ENCODE measurements at places on chromosomes 3 and 15.

- peak; percentile 37 for DNase-seq
Measured at GRCh38 chr3:51669241-51670052, 1.6 kb upstream of the TEX264 start.

DNA sequence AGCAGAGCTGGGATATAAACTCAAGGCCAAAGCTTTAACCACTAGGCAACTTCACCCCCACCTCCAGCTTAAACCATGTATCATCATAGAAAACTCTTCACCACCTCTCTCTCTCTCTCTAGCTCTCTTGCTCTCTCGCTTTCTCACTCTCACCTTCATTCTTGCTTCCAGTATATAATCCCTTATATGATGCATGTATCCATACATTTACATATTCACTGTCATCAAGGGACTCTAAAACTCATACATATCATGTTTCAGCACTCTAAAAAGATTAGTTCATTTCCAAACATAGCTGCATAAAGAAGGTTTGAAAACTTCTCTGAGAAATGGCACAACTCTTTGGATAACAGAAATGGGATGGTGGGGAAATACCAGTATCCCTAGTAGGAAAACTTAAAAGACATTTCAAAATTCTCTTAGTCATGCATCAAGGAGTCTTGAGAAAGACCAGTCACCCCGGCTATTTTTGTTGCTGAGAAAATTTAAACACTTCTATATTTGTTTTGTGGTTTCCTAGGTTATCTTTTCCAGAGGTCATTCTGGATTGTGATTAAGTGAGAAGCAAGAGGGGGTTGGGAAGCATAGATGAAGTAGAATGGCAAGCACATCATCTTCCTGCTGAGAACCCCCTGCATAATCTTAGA is 447.8 kb upstream of the THBS1 start:
- no peak for DNase-seq

- DNase-seq, result no peak
Measured at GRCh38 chr3:152203652-152204051, 65.1 kb upstream of the MBNL1 start.

DNA sequence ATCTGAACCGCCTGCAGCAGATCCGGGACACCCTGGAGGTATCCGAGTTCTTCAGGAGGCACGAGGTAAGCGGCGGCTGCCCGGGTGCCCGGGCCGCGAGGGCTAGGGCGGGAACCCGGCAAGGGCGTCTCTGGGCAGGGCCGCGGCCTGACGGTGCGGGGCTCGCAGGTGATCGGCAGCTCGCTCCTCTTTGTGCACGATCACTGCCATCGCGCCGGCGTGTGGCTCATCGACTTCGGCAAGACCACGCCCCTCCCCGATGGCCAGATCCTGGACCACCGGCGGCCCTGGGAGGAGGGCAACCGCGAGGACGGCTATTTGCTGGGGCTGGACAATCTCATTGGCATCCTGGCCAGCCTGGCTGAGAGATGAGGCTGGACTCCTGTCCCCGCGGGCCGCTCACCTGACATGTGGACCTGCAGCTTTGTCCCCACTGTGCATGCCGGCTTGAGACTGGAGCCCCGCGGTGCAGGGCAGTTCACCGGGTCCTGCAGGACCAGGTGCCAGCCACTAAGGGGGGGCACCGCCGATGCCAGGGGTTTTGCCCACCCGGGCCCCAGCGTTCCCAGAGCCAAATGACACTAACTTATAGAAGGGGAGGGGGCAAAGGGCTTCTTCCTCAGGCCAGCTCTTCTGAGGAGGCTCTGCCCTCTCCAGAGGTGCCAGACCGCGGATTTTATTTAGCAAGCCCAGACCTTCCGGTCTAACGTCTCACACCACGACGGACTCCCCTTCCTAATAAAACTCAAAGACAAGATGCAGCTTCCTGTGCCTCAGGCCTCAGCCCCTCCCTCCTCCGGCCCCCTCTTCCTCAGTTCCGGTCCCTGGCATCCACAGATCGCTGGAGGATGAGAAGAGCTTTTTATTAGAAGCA is 9.4 kb downstream of the ITPKA start:
- DNase-seq, result no peak

- no peak for DNase-seq
Measured at GRCh38 chr3:126126811-126127431, 43.0 kb upstream of the SLC41A3 start.

DNA sequence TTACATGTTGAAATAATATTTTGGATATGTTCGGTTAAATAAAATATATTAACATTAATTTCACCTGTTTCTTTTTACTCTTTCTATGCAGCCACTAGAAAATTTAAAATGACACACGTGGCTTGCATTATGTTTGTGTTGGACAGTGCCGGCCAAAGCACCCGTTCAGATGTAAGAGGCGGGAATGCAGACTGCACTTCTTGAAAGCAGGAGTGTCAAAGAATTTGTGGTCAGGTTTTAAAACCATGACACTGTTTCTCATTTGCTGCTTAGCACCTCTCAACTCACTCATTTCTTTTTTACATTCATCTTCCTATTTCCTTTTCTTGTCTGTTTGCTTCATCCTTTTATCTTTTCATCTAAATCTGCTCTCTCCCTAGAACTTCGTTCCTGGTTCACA is 35.3 kb upstream of the MINAR1 start:
- DNase-seq, result no peak

DNA sequence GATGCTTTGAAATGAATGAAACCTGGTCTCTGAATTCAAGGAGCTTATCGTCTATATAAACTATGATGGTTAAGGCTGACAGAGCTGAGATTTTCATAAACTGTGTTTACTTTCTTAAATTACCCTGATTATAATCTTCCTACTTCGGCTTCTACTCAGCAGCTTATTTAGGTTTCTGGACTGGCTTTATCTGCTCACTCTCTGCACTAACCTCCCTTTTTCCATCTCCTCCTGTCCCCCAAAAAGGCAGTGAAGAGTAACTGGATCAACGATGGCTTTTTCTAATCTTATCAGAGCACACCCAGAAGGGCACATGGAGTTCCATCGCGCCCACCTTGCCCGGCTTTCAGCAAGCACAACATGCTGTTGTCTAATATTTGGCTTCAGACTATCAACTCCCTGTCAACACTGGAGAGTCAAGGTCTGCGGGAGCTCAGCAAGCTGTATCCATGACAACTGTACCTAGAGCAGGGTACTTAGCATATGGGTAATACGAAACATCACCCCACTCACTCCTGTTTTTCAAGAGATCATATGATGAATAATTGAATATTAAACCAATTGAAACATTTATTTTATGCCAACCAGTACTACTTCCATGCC is 417.3 kb downstream of the GABRB3 start:
- no peak for DNase-seq

GRCh38 chr3:97692831-97693230 is 71.7 kb upstream of the ARL6 start:
- DNase-seq, result no peak

- DNase-seq, result no peak
Measured at GRCh38 chr15:75712668-75713337, at the start of gene CSPG4. TSS of gene CSPG4 (minus strand) at chr15:75712848. CDS start at chr15:75712755, 93 bp downstream.

DNA sequence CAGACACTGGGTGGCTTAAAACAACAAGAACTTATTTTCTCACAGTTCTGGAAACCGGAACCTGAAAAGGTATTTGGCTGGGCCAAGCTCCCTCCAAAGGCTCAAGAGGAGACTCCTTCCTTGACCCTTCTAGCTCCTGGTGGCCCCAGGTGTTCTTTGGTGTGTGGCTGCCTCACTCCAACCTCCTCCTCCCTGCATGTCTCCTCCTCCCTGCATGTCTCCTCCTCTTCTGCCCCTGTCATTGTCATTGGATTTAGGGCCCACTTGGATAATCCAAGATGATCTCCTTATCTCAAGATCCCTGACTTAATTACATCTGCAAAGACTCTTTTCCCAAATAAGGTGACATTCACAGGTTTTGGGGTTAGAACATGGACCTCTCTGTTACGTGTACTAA is 69.8 kb upstream of the MFGE8 start:
- DNase-seq, result no peak

GRCh38 chr3:177835008-177835407 is 637.7 kb upstream of the TBL1XR1 start:
- DNase-seq, result no peak

- DNase-seq, result no peak
Measured at GRCh38 chr3:99872923-99873254, 55.2 kb downstream of the CMSS1 start.

- DNase-seq, result no peak
Measured at GRCh38 chr3:45082142-45082538, 56.0 kb downstream of the CLEC3B start.

DNA sequence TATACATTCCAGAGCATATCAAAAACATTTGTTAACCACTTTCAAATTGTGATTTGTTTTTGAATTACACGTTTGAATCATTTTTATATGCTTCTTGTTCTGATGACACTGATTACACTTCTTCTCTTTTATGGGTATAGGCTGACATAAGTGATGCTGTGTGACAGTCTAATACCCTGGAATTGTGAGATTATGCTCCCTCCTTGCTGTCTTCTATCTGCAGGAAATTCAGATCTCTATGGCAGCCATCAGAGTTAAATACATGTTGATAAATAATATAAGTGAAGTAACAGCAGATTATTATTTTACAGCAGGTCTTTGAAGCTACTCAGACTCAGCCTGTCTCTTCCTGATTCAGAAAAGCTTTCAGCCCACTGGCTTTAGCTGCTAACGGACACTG is 248.9 kb downstream of the ZMAT3 start:
- DNase-seq, result no peak

DNA sequence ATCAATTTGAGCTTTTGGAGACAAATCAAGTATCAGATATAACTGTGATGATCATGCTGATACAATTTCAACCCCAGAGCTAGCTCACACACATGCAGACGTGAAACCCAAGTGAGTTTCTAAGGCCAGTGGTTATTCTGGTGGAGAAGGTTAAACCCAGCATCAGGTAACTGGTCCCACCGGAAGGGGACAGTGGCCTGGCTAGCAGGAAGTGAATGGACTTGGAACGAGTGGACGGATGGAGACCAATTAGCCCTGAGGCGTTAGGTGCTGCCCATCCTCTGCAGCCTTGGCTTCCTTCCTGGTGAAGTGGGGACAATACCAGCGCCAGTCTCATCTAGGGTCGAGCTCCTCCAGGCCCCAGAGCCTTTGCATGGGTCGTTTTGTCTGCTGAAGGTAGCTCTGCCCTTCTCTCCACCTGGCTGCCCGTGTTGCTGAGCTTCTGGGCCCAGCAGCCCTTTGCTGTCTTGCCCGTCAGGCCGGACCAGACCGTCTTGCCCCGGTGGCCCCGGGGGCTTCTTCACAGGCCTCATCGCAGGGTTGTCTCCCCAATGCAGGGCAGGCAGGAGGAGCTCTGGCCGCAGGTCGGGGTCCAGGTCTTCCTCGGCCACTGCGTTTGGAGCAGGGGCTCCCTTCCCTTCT is 915 bp upstream of the KCTD6 start:
- DNase-seq, result no peak

DNA sequence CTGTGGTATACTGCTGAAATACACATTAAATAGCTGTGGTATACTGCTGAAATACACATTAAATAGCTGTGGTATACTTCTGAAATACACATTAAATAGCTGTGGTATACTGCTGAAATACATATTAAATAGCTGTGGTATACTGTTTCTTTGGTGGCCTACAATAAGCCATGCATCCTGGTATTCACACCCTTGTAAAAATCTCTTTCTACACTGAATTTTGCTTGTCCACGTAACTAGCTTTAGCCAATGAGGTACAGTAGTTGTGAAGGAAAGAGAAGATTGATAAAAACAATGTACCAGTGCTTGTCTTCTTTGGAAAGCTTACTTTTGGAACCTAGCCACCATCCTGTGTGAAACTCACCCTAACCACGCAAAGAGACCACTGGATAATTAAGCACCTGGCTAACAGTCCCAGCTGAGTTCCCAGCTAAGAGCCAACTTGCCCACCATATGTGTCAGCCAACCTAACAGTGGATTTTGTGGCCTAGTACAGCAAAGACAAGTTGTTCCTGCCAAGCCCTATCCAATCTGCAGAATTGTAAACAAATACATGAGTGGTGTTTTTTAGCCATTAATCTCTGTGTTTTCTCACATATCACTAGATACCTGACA is 103.4 kb upstream of the MELTF start:
- DNase-seq, result no peak

GRCh38 chr3:77324105-77324504 is 284.2 kb downstream of the ROBO2 start:
- DNase-seq, result no peak

DNA sequence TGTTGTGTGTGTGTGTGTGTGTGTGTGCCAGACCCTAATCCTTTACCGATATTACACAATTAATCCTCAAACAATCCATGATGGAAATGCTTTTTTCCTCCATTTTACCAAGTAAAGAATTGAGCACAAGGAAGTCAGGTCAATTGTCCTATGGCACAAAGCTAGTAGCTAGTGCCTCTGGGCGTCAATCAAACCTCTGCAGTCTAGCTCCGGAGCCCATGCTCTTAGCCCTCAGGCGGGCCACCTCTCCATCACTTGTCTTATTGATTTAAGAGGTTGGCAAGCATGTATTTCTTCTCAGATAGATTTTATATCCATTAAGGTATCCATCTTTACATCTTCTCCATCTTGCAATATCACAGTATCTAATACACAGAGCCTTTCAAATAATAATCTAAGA is 886.6 kb downstream of the TBL1XR1 start:
- DNase-seq, result no peak

DNA sequence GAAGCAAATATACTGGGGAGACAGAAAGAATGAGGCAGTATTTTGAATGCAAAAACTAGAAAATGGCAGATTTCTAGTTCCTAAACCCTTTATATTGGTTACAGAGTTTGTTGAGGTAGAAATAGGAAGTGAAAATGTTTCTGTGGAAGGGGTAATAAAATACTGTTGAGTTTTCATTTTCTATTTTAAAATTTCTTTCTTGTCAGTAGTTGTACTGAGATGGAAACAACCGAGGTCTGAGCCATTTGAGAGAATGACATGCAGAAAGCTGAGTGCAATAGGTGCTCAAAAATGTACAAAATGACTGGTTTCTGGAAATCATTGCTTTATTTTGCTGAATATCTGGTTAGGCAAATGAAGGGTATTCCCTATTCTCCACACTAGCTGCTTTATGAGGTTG is 361.4 kb downstream of the CHL1 start:
- DNase-seq, result no peak

GRCh38 chr3:34005886-34006285 is 207.5 kb downstream of the PDCD6IP start:
- no peak for DNase-seq

GRCh38 chr15:77410701-77411618 is 8.9 kb downstream of the PEAK1 start:
- DNase-seq, result no peak

DNA sequence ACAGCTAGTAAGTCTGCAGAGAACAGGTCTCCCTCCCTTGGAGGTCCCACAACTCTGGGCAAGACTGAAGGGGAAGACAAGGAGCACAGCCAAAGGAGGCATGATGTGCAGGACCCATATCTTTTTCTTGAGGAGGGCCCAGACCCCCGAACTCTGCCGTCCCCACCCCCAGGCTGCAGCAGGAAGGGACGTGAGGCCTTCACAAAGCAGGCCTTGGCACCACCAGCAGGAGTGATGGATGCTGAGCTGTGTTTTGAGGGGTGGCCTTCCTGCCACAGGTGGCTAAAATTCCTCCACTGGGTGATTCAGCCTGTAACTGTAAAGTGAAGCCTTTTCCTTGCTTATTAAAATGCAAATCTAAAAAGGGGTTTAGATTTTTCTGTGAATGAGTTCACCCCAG is 8.6 kb downstream of the PLA2G4D start:
- no peak for DNase-seq
